ENCODE measurements at places on chromosomes 4 and X.

DNA sequence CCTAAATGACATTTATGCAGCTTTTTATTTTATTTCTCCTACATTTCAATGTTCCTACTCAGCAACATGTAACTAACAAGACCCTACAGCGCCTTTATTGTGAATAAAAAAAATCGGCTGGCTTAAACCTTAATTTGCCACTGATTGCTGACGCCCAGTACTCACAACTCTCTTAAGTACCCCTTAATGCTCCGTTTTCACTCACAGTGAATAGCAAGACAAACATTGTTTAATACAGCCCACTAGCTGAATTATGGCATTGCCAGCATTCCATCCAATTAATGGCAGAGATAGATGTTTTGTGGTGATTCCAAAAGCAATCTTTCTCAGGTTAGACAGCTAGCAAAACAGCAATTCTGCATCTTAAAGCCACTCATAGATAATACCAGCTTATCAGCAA is 61.1 kb downstream of the PPARGC1A start:
- no peak for DNase-seq

GRCh38 chrX:338281-338835 is 19.8 kb upstream of the GTPBP6 start:
- no peak for DNase-seq

GRCh38 chr4:124636788-124637187 is 75.7 kb downstream of the ANKRD50 start:
- DNase-seq = no peak

GRCh38 chr4:109410226-109410625 is 23.4 kb upstream of the SEC24B start:
- DNase-seq = no peak

GRCh38 chr4:47219586-47219985 is 188.2 kb downstream of the GABRB1 start:
- DNase-seq = no peak

GRCh38 chr4:139898293-139898692 is 232.7 kb downstream of the MGST2 start:
- no peak for DNase-seq

DNA sequence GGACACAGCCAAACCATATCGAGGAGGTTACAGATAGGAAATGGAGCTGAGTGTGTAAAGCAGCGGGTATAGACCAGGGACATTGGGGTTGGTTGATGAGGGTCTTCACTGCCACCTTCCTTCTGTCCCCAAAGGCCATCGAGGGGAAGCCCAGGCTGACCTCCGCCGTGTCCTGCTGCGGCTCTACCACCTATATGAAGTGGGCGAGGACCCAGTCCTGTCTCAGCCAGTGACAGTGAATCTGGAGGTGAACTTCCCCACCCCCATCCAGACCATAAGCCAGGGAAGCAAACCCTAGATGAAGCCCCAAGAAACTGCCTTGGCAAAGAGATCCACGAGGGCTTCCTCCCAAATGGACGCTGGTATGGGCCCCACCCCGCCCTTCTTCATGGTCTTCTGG is 23.2 kb upstream of the MRFAP1 start:
- DNase-seq = no peak

Measured in stimulated activated CD4-positive, alpha-beta T cell treated with anti-CD3 and anti-CD28 coated beads, TNF-alpha, amount 100 ng/mL, for 4 hours (primary cell).